ENCODE measurements at places on chromosomes 5 and 9.

- DNase-seq = no peak
Observed at GRCh38 chr5:40672425-40672824, 7.3 kb upstream of the PTGER4 start.

- no peak for DNase-seq
Observed at GRCh38 chr5:178337334-178337741, 104.7 kb upstream of the PHYKPL start.

DNA sequence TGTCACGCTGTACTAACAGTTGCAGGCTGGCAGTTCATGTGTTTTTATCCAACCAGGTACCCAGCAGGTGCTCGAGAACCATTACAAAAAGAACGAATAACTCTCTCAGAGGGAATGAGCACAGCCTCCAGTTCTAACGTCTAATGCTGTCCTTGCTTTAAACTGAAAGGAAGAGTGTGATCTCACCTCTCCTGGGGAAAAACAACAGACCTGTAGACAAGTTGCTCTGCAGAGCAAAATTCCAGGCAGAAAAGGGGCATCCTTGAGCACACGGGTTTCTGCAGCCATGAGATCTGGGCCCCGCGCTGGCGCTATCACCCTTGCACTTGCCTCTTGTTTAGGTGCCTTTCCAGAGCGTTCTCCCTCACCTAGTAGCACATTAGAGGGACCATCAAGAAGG, 92.5 kb upstream of the DNAH5 start:
- no peak for DNase-seq

GRCh38 chr5:131393498-131393968, 129.7 kb downstream of the CDC42SE2 start:
- DNase-seq = peak; percentile 91

GRCh38 chr9:105681724-105682123, 12.6 kb upstream of the TMEM38B start:
- peak; percentile 57 for DNase-seq

- DNase-seq = no peak
Observed at GRCh38 chr9:131640438-131641137, 95.3 kb downstream of the PRRT1B start.

- DNase-seq = peak; percentile 55
Observed at GRCh38 chr9:116391306-116391900, 237.8 kb downstream of the PAPPA start.

- DNase-seq = no peak
Observed at GRCh38 chr5:820245-820644, 30.5 kb downstream of the ZDHHC11 start.

DNA sequence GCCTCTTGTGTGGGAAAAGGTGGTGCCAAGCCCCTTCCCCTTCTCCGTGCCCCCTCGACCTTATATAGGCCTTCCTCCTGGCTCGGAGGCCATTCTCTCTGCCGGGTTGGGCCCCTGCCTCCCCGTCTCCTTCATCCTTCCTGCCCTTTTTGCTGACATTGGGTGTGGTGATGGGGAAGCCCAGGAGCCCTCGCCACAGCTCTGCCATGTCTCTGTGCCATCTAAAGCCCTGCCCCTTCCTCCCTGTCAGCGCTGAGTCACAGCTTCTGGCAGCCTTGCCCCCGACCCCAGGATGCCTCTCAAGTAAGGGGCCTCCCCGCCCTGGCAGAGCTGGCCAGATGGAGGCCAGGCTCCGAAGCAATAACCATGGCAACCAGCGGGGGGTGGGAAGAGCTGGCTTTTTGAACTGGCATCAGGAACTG, 30.4 kb downstream of the JADE2 start:
- DNase-seq = peak; percentile 80

DNA sequence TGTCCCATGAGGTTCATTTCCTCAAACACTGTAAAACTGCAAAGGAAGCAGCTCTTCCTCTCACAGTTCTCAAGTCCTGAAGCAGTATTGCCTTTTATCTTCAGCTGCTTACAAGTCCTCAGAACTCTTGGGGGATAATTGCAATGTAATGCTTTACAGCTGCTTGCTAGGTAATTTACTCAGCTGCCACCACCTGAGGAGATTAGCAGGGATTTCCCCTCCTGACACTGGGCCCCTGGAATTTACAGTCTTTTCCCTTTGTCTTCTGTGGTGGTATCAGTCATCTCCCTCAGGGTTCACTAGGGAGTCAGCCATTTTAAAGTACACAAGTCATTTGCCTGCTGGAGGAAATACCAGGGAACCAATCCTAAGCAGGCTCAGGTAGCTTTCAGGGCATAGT, 754.3 kb upstream of the GRAMD2B start:
- DNase-seq = no peak

DNA sequence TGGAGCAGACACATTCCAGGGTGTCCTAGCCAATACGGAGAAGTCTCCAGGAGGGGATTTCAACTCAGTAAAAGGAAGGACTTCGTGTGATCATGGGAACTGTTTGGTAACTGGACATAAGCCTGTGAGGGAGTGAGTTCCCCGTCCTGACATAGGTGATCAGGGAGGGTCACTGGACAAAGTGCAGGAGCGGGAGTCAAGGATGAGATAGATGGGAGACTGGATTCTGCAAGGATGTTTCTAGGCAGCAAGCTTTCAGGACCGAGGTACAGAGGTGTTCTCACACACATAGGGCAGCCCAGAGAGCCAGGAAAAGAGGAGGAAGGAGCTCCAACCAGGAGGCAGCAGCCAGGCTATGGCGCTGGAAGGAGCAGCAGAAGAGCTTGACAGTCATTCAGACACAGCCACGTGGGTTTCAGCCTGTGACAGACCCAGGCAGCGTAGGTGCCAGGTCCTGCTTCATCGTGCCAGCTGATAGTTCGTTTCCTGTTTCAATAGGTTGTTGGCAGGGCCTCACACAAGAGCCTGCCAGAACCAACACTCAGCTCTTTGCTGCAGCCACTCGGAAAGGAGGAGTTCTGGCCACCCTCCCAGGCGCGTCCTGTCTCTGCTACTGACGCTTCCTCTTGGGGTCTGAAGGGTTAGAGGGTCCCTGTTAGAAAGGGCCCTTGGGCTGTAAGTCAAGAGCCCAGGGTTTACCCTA, 84.1 kb downstream of the AMBP start:
- DNase-seq = peak; percentile 93

GRCh38 chr9:127253446-127253845, 11.1 kb upstream of the GARNL3 start:
- no peak for DNase-seq

GRCh38 chr5:132289097-132289496, 5.1 kb upstream of the SLC22A4 start:
- DNase-seq = peak; percentile 87

- DNase-seq = peak; percentile 77
Observed at GRCh38 chr5:94793113-94793815, 174.8 kb downstream of the SLF1 start.

DNA sequence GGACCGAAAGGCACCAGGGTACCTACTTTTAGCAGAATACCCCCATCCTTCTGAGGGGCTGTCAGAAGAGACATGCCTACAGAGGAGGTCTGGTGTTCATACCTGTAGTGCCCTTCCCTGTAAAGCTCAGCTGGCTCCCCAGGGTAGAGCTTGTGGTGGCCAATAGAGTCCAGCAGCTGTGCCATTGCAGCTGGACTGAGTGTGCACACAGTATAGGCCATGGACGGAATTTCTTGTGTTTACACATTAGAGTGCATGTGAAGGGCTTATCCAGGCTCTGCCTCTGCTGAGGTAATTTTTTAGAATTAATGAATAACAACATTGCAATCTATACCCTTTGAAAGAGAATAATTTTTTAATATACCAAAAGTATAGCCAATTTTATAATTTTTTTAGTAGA, 191.0 kb downstream of the ZSWIM6 start:
- DNase-seq = no peak

DNA sequence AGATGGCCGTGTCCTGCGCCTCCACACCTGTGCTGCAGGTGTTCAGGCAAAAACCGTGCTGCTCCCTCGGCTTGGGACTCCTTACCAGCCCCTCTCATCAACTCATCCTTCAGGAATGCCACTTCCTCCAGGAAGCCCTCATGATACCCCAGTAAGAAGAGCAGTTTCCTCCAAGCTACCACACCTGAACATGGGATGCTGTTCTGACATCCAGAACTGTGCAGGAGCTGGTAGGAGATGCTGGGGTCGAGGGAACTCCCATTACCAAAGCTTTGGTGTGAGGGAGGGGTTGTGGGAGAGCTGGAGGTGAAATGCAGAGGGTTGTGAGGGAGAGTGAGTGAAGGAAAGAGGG, 18.9 kb downstream of the CARD19 start:
- DNase-seq = no peak

GRCh38 chr9:3088219-3088618, 244.3 kb upstream of the PUM3 start:
- no peak for DNase-seq

DNA sequence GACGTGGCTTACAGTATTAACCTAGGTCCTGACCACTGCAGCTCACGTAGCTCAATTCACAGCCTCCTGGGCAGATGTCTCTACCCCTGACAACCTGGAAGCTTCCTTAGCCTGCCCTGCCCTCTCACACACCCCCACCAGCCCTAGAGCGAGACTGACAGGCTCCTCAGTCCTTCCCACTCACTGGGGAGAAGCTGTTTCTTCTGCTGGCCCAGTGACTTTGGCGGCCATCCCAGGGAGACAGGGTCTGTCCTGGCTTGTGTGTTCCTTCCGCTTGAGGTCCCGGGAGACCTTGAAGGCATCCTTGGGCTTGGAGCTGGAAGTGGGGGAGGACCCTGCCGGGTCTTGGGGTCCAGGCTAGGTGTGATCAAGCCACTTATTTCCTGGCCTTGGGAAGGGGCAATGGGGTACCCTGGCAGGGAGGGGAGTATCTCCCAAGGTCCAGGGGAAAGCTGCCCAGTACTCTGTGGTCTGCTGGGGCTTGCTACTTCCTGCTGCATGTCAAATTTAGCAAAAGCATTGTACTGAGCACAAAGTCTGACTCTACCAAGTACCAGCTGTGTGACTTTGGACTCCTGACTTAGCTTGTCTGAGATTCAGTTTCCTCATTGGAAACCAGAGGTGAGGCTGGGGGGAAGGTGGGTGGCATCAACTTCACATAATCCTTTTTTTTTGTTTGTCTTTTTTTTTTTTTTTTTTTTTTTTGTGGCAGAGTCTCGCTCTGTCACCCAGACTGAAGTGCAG, 1.9 kb downstream of the MIGA2 start:
- DNase-seq = no peak

GRCh38 chr9:38622288-38622674, 1.9 kb upstream of the ANKRD18A start:
- no peak for DNase-seq

DNA sequence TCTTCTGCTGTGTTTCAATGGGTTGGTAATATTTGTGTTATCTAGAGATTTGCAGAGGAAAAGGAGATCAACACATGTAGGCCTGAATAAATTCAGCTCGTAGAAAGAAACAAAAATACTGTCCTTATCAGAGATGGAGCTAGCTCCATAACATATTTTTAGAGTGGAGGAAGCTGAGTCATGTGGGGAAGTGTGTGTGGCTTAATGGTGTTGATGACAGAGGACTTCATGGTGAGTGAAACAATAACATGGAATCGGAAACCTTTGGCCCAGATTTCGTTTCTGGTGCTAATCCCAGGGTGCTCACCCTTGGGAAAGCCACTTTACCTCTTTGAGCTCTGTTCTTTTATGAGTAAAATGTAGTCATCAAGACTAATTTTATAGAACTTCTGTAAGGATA, 825.0 kb downstream of the TLR4 start:
- peak; percentile 32 for DNase-seq

GRCh38 chr9:5231212-5231611, at the start of gene INSL4:
INSL4 (plus strand) TSS chr9:5231419; CDS start chr9:5231524, 105 bp downstream.
- no peak for DNase-seq

- DNase-seq = no peak
Observed at GRCh38 chr5:127342364-127342763, 51.8 kb downstream of the MEGF10 start.

GRCh38 chr9:3434594-3434993, 91.2 kb downstream of the RFX3 start:
- DNase-seq = peak; percentile 50

- no peak for DNase-seq
Observed at GRCh38 chr9:112118009-112118408, 57.1 kb downstream of the SUSD1 start.

DNA sequence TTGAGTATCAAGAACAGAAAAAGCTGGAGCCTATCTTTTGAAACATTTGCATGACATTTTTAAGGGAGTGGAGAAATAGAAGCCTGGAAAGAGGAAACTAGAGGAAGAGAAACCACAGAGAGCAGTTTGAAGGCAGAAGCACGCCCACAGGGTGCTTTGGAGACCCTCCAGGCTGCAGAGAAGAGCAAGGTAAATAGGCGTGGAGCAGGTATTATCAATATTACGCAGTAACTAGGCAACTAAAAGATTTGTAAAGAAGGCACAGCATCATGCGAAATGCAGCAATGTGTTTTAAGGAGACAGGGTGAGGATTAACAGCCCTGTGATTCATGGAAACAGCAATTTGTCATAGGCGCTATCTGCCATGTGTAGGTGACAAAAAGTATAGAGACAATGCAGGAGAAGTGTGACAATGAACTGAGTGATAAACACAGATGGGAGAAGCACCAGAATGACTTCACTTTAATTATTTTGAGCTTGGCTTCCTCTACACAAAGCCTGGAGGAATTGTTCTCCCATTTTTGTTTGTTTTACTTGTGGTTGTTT, 281.2 kb downstream of the BRINP1 start:
- no peak for DNase-seq

DNA sequence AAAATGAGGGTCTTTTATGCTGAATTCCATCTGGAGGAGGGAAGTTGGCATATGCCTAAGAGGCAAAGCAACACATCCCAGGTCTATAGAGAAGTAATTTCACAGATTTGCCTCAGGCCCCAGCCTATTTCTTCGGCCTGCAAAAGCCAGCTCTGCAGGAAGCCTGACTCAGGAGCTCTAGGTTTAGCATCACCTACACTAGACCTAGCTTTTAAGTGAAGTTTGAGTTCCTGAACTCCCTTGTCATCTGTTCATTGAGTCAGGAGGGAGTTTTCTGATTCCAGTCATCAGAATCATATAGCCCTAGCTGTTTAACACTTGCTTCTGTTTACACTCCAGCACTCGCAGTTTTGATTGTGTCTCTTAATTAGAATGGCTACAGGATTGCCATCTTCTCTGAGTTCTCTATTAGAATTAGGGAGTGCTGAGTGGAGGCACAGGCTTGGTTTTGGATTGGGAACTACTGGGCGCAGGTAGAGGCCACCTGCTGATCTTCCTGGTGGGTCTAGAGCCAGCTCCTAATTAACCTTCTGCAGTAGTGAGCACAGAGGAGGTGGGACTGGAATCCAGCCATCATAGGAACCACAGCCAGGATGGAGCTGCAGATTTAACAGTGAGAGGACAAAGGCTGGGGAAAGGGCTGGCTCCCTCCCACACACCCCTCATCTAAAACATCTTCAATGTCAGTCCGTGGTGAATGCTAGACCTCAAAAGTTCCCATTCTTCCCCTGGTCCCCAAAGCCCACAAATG, 179.5 kb downstream of the TRIO start:
- DNase-seq = no peak

DNA sequence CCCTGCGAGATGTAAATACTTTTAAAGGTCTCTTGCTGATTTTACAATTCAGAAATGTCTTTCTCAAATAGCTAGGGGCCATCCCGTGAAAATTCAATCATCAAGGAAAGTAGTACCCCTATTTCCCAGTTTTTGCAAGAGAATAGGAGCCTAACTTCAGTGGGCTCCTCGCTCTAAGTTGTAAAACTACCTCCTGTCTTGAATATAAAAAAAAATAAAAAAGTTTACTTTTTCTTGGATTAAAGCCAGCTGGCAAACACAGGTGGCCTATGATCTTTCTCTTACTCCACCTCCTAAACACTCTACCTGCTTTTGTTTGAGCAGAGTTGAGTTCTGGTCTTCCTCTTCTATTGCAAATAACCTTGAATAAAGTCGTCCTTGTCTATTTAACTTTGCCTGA, 79.4 kb downstream of the SLCO4C1 start:
- DNase-seq = no peak
